Fibroblast of the aortic adventitia (primary cell): ENCODE measurements at places on chromosomes 12 and 14. TPM values are rescaled to one million over a fixed set of nuclear protein-coding genes. Genes with fewer than 3 reads are reported as not detected.

The DNAJC22 gene
- 1.6 and 2.5 TPM in 2 replicates for total RNA-seq

The STAT6 gene
- 89.0 and 102 TPM in 2 replicates for total RNA-seq

The HOXC9 gene
- 0.65 TPM in 1 of 2 replicates, not detected in the other for total RNA-seq

The FAIM2 gene
- 12.9 and 13.8 TPM in 2 replicates for total RNA-seq

The PRH1 gene
- total RNA-seq = 22.4 and 24.4 TPM in 2 replicates

The GZMB gene
- total RNA-seq = not detected in 2 replicates

The TSPAN19 gene
- 1.7 TPM in 1 of 2 replicates, not detected in the other for total RNA-seq

The CLEC4D gene
- total RNA-seq = not detected in 2 replicates

The SRGAP1 gene
- 11.9 and 25.8 TPM in 2 replicates for total RNA-seq

The TAS2R19 gene
- 6.3 and 6.5 TPM in 2 replicates for total RNA-seq

The SDR9C7 gene
- not detected in 2 replicates for total RNA-seq

The SYT1 gene
- 5.6 and 43.3 TPM in 2 replicates for total RNA-seq

The SLC25A47 gene
- not detected in 2 replicates for total RNA-seq

The TEX52 gene
- total RNA-seq = not detected in 2 replicates

The JPH4 gene
- not detected in 2 replicates for total RNA-seq

The CPNE8 gene
- total RNA-seq = 36.8 and 70.3 TPM in 2 replicates

The SALL2 gene
- total RNA-seq = 5.3 and 9.0 TPM in 2 replicates
